ENCODE measurements at places on chromosomes 4 and X.
A peak's percentile ranks its signal among the peaks of the same experiment; 100 is the strongest.

DNA sequence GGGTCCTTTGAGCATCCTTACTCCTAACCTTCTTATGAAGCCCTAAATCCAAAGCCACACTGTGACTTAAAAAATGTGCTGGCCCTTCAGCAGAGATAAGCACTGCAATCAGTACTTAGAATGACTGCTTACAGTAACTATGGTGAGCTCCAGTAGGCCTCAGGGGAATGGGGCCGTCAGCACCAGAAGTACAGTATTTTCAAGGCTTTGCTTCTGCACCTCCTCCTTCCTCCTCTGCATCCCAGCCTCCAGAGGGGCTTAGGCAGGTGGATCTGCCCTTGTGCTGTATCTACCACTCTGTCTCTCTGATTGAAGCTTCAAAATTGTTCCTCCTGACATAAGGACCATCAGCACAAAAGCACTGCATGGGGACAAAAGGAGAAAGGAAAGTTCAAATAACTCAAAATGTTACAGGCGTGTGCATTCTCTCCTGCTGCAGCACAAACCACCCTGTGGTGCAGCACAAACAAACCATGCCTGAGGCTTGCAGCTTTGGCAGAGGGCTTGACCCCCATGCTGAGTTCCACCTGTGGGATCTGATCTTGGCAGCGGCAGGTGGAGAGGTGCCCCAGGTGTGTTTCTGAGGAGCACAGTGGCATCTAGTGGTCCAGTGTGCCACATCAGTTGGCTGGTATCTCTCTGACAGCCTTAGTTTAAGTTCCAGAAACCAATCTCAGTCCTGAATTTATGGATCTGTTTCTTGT is 164.7 kb downstream of the SOWAHB start:
- DNase-seq = no peak

DNA sequence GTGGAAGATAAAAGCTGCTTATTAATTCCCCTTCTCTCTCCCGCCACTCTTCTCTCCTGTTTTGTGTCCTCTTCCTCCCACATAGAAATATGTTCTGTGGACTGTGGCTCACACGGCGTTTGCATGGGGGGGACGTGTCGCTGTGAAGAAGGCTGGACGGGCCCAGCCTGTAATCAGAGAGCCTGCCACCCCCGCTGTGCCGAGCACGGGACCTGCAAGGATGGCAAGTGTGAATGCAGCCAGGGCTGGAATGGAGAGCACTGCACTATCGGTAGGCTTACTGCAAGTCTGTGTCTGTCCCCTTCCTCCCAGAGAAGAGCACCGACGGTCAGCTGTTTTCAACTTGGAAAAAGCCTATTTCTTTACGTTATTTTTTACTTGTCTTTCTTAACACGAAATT is 229.1 kb downstream of the DCTD start:
- no peak for DNase-seq

DNA sequence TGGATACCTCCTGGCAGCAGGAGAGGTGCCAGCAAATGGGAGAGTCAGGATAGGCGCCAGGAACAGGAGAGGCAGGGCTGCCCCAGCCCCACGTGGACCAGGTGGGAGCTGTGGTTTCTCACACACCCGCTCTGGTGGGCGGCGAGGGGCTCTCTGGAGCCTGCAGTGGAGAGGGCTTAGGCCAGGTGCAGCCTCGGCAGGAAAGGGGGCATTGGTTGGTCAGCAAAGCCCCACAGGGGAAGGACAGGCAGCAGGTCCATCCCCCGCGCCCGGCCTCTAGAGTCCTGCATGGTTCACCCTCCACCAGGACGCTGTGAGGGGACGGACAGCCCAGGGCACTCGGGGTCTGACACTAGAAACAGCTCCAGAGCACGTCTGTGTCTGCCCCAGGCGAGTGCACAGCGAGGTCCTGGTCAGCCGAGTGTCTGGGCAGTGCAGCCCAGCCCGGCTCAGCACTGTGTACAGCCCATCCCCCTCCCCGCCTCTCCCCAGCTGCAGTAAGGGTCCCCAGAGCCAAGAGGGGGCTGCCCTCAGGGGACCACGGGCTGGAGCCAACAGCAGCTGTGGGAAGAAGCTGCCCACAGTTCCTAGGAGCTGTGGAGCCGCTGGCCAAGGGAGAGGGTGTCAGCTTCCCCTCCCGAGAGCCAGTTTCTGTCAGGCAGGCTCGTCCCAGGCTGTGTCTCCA is 8.2 kb downstream of the ATP5ME start:
- DNase-seq = peak; percentile 53

GRCh38 chrX:137926090-137926489 is 360.2 kb downstream of the ZIC3 start:
- DNase-seq = no peak

DNA sequence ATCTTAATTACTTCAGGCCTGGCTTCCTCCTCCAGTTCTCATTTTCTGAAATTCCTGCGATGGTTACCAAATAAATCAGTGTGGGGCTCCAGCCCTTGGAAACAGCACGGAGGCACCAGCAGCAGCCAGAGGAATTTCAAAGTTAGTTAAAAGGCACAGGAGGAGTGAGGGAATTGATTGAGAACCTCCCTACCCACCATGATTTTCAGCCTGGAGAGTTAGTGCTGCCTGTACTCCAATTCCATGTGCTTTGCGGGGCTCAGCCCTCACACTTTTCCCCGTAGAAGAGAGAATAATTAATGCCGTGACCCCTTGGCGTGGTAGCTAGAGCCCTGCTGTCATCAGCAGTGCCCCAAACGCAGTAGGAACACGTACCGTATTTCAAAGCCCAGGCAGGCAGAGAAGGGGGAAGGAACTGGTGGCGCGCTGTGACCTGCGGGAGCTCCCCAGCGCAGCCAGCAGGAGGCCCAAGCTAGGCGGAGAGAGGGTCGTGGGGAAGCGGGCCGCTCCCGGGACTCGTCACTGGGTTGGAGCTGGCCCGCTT is 84.0 kb upstream of the IGFBP7 start:
- DNase-seq = no peak

- no peak for DNase-seq
These were observed 6.4 kb upstream of the PTTG2 start for GRCh38 chr4:37953620-37954293.

DNA sequence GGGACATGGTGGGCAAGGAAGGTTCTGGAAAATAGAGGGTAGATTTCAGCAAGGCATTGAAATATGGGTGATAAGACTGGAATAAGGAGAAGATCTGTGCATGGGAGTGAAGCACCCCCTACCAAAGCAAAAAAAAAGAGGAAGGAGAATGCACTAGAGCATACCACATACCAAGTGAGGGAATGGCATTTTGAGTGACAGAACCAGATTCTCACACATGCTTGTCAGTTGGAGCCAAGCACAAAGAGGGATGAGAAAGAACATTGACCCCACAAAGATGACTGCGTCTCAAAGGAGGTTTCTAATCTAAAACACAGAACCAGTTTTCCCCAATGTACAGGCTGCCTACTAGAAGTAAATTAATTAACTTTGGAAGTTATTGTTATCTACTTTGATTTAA is 140.3 kb upstream of the SMAD1 start:
- DNase-seq = no peak

GRCh38 chrX:39194673-39195072 is 393.4 kb downstream of the MID1IP1 start:
- DNase-seq = no peak

GRCh38 chr4:140833280-140833679 is 77.1 kb upstream of the TBC1D9 start:
- DNase-seq = no peak

DNA sequence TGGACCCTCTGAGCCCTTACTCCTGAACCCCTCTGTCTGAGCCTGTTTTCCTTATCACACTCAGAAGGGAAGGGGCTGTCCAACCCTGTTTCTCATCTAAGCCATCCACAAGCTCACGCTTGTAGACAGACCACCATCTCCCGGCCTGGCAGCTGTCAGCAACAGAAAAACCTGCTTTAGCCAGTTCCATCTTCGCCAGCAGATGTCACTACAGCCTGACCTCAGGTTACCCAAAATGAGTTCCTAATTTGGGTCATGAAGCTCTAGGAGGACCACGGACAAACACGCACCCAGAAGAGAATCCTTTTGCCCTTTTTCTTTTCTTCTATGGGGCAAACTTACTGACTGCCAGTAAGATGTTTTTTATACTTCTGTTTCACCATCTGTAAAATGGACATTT is 445.4 kb downstream of the BCOR start:
- DNase-seq = no peak

DNA sequence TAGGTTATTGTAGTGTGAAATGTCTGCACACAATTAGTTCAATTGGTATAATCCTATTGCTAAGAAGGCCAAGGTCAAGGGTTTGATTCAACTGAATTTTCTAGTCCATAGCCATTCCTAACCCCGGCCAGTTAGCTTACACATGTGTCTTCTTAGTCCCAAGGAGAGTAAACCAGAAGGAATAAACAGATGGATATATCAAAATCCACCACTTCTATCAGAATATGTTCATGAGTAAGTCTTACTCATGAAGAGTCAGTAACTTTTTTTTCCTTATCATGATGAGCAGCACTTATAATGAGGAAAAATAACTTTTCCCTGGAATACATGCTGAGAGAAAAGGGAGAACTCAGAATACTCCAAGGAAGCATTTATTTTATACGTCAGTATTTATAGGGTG is 9.5 kb downstream of the HHIP start:
- DNase-seq = no peak

GRCh38 chr4:44848466-44848865 is 122.1 kb upstream of the GNPDA2 start:
- DNase-seq = no peak

DNA sequence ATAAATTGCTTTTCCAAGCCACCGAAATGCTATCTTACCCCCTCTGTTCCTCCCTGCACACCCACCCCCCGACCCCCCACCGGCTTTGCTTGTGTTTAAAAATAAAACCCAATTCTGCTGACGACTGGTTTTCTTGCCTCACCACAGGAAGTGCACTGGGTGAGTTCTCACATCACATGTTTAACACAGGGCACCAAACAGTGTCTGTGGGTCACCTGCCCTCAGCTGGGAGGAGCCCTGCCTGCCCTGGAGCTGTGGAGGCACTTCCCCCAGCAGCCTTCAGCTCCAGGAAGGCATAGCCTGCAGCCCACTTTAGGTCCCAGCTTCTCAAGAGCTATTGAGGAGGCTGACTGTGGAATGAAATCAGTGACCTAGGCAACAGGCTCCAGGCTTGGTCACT is 8.8 kb downstream of the TMEM255A start:
- DNase-seq = no peak

DNA sequence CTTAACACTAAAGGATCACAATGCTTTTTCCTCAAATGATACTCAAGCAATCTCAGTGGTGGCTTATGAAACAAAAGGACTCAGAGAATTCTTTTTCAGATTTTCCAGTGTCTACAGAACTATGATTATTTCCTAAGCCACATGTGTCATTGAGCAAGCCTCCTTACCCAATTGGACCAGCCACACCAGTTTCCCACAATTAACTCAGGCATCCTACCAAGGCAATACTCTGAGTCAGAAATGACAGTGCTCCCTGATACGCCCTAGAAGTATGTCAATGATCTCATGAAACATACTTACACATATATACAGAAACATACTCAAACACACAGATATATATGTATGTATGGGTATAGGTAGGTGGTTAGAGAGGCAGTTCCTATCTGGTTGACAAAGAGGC is 4.8 kb downstream of the ADAMTS3 start:
- no peak for DNase-seq

DNA sequence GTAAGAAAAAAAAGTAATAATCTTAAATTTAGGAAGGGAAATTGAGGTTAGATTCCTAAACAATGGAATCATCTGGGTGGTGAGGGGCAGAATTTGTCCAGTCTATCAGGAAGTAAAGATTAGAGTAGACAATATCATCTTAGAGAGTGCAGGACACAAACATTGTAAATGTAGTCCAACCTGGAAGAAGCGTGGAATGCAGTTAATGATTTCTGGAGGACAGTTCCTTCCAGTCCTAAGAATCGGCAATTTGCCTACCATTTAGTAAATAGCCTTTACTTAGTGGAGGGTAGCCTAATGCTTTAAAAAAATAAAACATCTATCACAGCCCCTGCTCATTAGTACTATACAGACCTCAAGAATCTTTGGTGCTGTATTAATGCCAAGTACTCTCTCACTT is 147.5 kb upstream of the TTC29 start:
- no peak for DNase-seq

- DNase-seq = peak; percentile 65
These were observed 213.1 kb upstream of the MID1 start for GRCh38 chrX:10833299-10834169.

- DNase-seq = no peak
These were observed 91.9 kb downstream of the FAM13A start for GRCh38 chr4:88965053-88965452.

- no peak for DNase-seq
These were observed 56.0 kb downstream of the PDLIM5 start for GRCh38 chr4:94507708-94508107.
